Endothelial cell of umbilical vein (primary cell): ENCODE measurements at places on chromosomes 7 and 10. TPM values are rescaled to one million over a fixed set of nuclear protein-coding genes. Genes with fewer than 3 reads are reported as not detected.

DNA sequence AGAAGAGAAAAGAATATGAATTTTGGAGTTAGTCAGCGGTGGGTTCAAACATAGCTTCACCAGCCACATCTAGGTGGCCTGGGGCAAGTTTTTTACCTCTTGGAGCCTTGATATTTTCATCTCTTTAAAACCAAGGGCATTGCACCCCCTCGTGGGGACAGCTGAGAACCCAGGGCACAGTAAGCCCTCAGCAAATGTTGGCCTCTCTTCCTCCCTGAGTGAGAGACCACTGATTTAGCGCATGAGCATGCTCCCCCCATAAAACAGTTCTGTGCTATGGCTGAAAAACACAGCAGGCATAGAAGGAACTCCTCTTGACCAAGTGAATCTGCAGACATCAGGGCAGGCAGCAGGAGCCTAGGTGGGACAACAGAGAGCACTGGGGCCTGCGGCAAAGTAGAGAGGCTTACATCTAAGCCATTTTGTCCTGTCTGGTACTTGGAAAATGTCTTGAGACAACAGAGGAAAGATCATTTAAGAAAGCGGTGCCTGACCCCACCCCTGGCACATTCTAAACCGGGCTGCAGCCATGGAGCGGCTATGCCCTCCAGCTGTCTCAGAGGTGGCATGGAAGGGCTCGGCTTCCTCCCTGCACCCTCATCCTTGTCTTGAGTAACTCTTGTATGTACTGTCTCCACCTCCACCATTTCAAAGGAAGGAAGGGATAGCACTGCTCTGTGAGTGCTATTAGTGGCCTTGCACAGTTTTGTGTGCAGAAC is 94.7 kb downstream of the ARHGAP22 start:
- no peak overlapping the region for H3K4me3 ChIP-seq
- H3K27ac ChIP-seq = no peak overlapping the region
- DNase-seq = peak; percentile 32
- peaks cover 19% of the 10 kb centered on the region for H3K4me1 ChIP-seq
- no peaks in the 10 kb centered on the region for H3K27me3 ChIP-seq
- H3K36me3 ChIP-seq = no peaks in the 10 kb centered on the region

GRCh38 chr7:139362302-139362701 is 2.6 kb downstream of the LUC7L2 start:
- H3K4me1 ChIP-seq = peaks cover 21% of the 10 kb centered on the region
- H3K27ac ChIP-seq = no peak overlapping the region
- H3K36me3 ChIP-seq = peaks cover 6% of the 10 kb centered on the region
- no peaks in the 10 kb centered on the region for H3K27me3 ChIP-seq
- no peak for DNase-seq

DNA sequence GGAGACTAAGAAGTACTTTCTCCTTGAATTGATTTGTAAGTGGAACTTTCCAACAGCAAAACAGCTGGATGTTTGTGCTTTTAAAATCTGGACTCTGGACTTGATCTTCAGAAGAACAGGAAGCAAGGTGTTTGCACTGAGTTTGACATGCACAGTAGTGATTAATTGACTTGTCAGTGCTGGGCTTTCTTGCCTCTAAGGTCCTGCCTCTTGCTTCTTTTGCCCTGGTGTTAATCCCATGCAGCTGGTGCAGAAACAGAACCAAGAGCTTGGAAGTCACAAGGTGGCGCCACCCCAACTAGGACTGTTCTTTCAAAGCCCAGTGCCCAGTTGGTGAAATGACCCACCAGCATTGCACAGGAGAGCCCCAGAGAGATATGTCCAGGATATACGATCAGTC is 66.8 kb upstream of the SEPHS1 start:
- no peaks in the 10 kb centered on the region for H3K36me3 ChIP-seq
- no peaks in the 10 kb centered on the region for H3K4me1 ChIP-seq
- DNase-seq = peak; percentile 25
- no peak overlapping the region for H3K4me3 ChIP-seq

DNA sequence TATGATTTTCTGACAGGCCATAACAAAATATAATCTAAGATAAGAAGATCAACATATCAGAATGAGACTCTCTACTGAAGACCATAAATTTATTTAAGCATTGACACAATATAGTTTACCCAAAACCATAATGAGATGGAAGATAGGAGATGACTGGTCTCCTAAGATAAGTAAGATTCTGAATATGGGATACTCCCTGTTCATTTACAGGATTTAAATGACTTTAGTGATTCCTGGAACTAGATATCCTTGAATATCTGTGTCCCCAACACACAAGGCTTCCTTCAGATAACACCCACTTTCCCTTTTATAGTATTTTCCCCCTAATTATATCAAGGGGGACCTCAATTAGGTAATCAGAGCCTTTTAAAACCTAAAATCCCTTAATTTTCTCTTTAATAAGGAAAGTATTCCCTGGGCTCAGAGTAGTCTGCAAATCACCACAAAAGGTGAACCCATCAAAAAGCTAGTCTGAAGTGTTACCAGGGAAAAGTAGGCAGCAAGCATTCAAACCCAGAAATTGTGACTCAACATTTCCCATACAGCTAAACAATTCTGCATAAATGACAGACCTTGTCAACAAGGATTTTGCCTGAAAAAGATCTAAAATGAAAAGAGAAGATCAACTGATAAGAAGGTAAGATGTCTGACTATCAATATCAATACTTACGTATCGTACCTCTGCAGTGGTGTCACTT is 99.9 kb downstream of the CNOT4 start:
- H3K4me1 ChIP-seq = peaks cover 15% of the 10 kb centered on the region
- H3K4me3 ChIP-seq = no peak overlapping the region
- H3K36me3 ChIP-seq = peaks cover 2% of the 10 kb centered on the region
- no peak overlapping the region for H3K27ac ChIP-seq

GRCh38 chr10:34565934-34566333 is 249.2 kb downstream of the PARD3 start:
- no peaks in the 10 kb centered on the region for H3K27me3 ChIP-seq
- no peak overlapping the region for H3K27ac ChIP-seq
- no peak overlapping the region for H3K4me3 ChIP-seq
- no peaks in the 10 kb centered on the region for H3K36me3 ChIP-seq

GRCh38 chr10:68043030-68043429 is 32.1 kb downstream of the HERC4 start:
- H3K36me3 ChIP-seq = peaks cover 3% of the 10 kb centered on the region
- DNase-seq = no peak
- H3K4me1 ChIP-seq = no peaks in the 10 kb centered on the region
- H3K4me3 ChIP-seq = no peak overlapping the region
- H3K27ac ChIP-seq = no peak overlapping the region

DNA sequence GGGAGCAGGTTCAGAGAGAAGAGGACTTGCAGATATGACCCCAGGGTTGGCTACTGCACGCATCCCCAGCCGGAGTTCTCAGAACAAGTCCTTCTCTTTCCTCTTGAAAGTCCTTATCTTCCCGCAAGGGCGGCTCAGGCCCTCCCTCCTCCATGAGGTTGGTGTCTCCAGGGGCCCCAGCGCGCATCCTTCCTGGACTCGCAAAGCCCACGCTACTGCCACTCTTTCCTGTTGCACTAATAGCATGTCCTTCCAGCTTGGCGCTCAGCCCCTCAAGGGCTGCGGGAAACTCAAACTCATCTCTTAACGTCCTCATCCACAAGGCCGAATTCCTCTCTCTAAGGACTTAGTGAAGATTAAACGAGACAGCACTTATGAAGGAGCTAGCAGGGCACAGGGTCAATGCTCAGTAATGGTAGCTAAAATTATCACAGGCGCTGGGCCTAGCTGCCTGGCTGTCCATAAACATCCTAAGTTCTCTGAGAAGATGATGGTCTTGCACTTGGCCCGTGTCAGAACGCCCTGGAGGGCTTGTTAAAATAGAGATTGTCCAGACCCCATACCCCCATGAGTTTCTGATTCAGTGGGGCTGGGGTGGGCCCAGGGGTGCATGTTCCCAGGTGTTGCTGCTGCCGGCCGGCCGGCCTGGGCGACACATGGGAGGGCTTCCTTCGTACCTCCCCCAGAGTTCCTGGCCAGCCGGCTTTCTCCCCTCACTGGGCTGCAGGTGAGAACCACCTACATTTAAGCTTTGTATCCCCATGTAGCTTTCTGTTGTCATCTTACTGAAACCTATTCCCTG is 261.4 kb downstream of the COBL start:
- H3K27ac ChIP-seq = no peak overlapping the region
- no peak overlapping the region for H3K4me3 ChIP-seq
- H3K27me3 ChIP-seq = peaks cover 8% of the 10 kb centered on the region
- no peak for DNase-seq

DNA sequence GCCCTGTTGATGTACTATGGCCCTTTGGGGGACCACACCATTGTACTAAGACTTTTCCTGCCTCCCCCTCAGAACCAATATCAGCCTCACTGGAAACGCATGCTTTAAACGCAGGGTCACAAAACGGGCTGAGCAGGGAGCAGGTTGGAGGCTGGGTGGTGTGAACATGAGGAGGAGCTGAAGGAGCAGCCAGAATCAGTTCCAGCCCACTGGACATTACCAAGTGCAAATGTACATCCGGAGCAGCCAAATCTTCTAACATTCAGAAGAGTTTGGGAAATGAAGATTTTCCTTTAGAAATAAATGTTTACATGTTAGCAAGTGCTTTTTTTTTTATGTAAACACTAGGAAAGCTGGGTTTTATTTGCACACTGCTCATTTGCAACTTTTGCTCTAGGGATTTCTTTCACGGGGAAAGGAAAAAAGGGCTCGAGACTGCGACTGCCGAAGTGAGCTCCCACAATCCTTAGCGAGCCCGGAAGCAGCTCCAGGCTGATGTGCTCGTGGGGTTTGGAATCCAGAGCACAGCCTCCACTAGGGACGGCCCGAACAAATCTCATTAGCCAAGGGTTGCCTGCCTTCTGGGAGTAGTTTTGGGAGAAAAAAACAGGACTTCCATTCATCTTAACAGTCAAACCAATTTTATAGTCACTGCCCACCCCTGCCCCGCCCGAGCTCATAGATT is 108.0 kb upstream of the YAE1 start:
- DNase-seq = no peak
- H3K4me3 ChIP-seq = no peak overlapping the region
- peaks cover 10% of the 10 kb centered on the region for H3K27me3 ChIP-seq
- H3K27ac ChIP-seq = no peak overlapping the region

The GNGT1 gene
- total RNA-seq = not detected in 2 replicates

- no peak overlapping the region for H3K27ac ChIP-seq
- H3K4me1 ChIP-seq = peaks cover 80% of the 10 kb centered on the region
- no peak for DNase-seq
- H3K27me3 ChIP-seq = no peaks in the 10 kb centered on the region
Measured at GRCh38 chr7:137985897-137986251, 16.0 kb downstream of the CREB3L2 start.

GRCh38 chr10:15364001-15364400 is 7.1 kb downstream of the FAM171A1 start:
- peaks cover 25% of the 10 kb centered on the region for H3K4me1 ChIP-seq
- H3K27me3 ChIP-seq = no peaks in the 10 kb centered on the region
- H3K4me3 ChIP-seq = no peak overlapping the region
- H3K27ac ChIP-seq = no peak overlapping the region

- H3K27me3 ChIP-seq = no peaks in the 10 kb centered on the region
- no peak for DNase-seq
- no peak overlapping the region for H3K4me3 ChIP-seq
- H3K4me1 ChIP-seq = no peaks in the 10 kb centered on the region
- no peaks in the 10 kb centered on the region for H3K36me3 ChIP-seq
Measured at GRCh38 chr7:141275350-141275749, 201.5 kb downstream of the TMEM178B start.

The EPHA1 gene
- total RNA-seq = not detected in 2 replicates

GRCh38 chr10:92571649-92572048 is 2.2 kb downstream of the IDE start:
- H3K27ac ChIP-seq = no peak overlapping the region
- no peaks in the 10 kb centered on the region for H3K27me3 ChIP-seq
- no peaks in the 10 kb centered on the region for H3K36me3 ChIP-seq

GRCh38 chr7:149855361-149856305 is 17.5 kb downstream of the ZNF862 start:
- H3K27me3 ChIP-seq = no peaks in the 10 kb centered on the region
- no peak for DNase-seq
- H3K4me1 ChIP-seq = no peaks in the 10 kb centered on the region
- H3K4me3 ChIP-seq = no peak overlapping the region
- no peak overlapping the region for H3K27ac ChIP-seq

DNA sequence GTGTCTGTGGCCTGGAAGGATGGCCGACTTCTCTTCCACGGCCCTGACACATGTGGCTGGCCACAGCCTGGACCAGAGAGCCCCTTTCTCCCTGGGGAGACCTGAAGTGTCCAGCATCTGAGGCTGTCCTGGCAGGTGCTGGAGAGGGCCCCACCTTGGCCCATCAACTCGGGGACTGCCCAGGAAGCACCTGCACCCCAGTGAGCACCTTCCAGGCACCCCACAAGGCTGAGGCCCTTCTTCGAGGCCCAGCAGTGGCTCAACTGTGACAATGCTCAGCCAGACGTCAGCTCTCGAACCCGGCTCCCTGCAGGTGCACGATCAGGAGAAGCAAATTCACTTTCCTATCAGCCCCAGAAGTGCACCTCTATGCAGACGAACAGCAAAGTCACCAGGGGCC is 24.3 kb downstream of the RGS10 start:
- H3K36me3 ChIP-seq = no peaks in the 10 kb centered on the region
- peaks cover 36% of the 10 kb centered on the region for H3K4me1 ChIP-seq
- H3K27me3 ChIP-seq = no peaks in the 10 kb centered on the region
- no peak for DNase-seq
- no peak overlapping the region for H3K4me3 ChIP-seq
- peak overlapping the region; percentile 40 for H3K27ac ChIP-seq

DNA sequence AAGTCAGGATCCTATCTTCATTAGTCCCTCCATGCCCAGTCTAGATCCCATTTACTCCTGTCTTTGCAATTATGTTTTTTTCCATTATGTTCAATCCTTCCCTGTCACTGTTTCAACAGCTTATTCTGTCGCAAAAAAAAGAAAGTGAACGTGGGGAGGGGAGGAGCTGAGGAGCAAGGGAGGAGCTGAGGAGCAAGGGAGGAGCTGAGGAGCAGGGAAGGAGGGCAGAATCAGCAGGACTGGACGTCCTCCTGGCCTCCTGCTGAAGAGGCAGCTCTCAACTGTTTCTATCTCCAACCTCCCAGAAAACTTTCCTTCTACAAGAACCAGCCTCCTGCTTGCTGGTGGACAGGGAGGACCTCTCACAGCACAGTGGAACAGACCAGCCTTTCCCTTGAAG is 26.0 kb downstream of the LARP4B start:
- DNase-seq = no peak
- no peak overlapping the region for H3K4me3 ChIP-seq
- no peak overlapping the region for H3K27ac ChIP-seq
- H3K36me3 ChIP-seq = no peaks in the 10 kb centered on the region
- H3K4me1 ChIP-seq = peaks cover 7% of the 10 kb centered on the region

- H3K36me3 ChIP-seq = no peaks in the 10 kb centered on the region
- no peak for DNase-seq
- H3K27me3 ChIP-seq = no peaks in the 10 kb centered on the region
- no peak overlapping the region for H3K27ac ChIP-seq
- H3K4me3 ChIP-seq = no peak overlapping the region
Measured at GRCh38 chr7:10773430-10773829, 200.2 kb upstream of the PHF14 start.
